ENCODE measurements at places on chromosomes 2 and 18.

GRCh38 chr2:37376421-37377186, 32.2 kb downstream of the QPCT start:
- no peak for DNase-seq

DNA sequence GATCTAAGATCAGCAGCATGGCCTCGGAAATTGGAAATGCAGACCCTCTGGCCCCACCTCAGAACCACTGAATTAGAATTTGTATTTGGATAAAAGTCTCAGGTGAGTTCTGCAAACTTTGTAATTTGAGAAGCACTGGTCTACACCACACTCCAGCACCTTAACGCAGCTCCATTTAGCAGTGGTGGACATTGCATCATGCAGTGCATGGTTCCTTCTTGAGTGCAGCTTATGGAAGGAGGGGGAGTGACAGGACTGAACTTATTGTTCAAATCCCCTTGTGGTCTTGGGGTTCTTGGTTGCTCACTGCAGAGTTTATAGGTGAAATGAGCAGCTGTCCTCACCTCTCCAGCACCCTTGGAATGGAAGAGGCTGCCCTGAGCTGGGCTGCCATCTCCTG, 17.4 kb upstream of the STEAP3 start:
- no peak for DNase-seq

GRCh38 chr2:152165306-152165705, 10.3 kb downstream of the STAM2 start:
- DNase-seq = no peak

- DNase-seq = no peak
Measured at GRCh38 chr2:184370954-184371353, 227.4 kb upstream of the ZNF804A start.

GRCh38 chr2:239898292-239898925, 126.7 kb downstream of the NDUFA10 start:
- DNase-seq = no peak

- DNase-seq = no peak
Measured at GRCh38 chr2:127196998-127197397, 23.1 kb downstream of the CYP27C1 start.

DNA sequence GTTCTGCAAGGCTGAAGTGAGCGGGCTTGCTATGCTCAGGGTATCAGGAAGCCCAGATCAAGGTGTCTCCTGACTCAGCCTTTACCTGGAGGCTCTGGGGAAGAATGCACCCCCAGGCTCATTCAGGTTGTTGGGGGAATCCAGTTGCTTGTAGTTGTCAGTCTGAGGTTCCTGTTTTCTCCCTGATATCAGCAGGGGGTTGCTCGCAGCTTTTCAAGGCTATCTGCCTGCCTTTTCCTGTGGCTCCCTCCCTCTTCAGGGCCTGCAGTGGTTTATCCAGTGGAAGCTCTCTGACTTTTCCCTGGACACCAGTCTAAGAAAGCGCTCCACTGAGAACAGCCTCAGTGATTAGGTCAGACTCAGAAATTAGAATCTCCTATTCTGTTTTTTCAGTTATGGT, 116.6 kb downstream of the PTPRM start:
- DNase-seq = no peak

GRCh38 chr2:20044778-20045177, 6.7 kb downstream of the LAPTM4A start:
- DNase-seq = no peak

DNA sequence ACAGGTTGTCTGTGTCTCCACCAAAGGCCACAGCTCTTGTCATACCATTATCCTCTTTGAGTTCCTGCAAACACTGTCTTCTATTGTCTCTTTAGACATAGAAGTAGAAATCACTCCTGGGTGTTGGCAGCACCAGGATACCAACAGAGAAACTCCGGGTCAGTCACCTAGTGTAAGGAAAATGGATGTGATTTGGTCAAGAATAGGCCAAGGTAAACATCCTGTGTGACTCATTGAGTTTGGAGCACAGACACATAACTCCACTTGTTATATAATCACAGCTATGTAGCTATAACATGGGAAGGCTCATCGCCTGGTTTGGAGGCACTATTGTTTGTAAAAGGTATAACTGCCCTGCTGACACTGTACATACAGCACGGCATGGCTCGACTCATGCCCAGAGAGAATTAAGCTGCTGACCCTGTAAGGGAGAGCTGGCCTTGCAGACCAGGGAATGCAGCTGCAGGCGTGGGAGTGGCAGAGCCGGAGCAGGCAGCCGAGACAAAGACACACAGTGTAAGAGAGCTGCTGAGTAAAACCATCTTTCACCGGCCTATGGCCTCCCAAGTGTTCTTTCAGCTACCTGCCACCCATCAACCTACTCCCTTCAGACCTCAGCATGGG, 3.4 kb upstream of the TXNL1 start:
- DNase-seq = no peak

- DNase-seq = no peak
Measured at GRCh38 chr2:23685706-23686105, 241.2 kb downstream of the ATAD2B start.

- DNase-seq = no peak
Measured at GRCh38 chr2:136070913-136071312, 47.0 kb downstream of the CXCR4 start.

- no peak for DNase-seq
Measured at GRCh38 chr2:38010995-38011394, 65.0 kb downstream of the CYP1B1 start.

DNA sequence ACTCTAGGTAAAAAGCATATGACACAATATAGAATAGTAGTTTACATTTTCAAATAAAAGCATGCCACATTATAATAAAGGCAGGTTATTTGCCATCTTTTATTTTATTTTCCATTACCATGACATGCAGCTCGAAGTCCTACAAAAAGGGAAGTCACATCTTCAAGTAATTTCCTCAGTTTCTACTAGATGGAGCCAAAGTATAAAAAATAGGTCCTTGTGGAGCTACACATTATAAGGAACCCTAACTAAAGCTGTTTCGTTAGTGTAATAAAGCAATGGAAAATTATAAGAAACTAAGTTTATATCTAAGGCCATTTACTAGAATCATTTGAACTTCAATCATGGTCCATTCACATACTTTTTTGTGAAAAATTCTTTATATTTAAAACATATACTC, 674.5 kb downstream of the KCNJ3 start:
- DNase-seq = no peak

GRCh38 chr2:83915381-83915780, 543.7 kb downstream of the SUCLG1 start:
- DNase-seq = no peak

Data from esophagus squamous epithelium (tissue), 5 donors.